Activated T-helper 1 cell treated with anti-CD3 and anti-CD28 coated beads, Interleukin-2, amount 50 U/mL, for 16 hours (primary cell): ENCODE measurements at places on chromosomes 4 and X.

DNA sequence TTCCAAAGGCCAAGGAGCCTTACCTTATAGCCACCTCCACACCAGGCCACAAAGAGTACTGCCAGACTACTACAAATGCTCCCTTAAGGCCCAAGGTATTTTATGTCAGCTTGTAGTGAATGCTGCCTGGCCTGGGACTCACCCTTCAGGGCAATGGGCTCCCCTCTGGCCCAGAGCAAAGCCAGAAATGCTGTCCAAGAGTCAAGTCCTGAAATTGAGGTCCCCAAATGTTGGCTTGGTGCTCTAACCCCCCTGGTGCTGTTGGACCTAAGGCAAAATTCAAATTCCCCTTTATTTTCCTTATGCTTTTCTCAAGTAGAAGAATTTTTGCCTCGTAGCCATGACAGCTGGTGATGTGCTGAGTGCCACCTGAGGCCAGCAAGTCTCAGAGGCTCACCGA, 1354.3 kb upstream of the DIAPH2 start:
- no peak for DNase-seq

GRCh38 chrX:136825771-136826170, 45.0 kb upstream of the ARHGEF6 start:
- DNase-seq: no peak

GRCh38 chrX:153741446-153741845, 16.8 kb downstream of the ABCD1 start:
- no peak for DNase-seq

- no peak for DNase-seq
These were observed 10.2 kb downstream of the SH3TC1 start for GRCh38 chr4:8209181-8209874.

DNA sequence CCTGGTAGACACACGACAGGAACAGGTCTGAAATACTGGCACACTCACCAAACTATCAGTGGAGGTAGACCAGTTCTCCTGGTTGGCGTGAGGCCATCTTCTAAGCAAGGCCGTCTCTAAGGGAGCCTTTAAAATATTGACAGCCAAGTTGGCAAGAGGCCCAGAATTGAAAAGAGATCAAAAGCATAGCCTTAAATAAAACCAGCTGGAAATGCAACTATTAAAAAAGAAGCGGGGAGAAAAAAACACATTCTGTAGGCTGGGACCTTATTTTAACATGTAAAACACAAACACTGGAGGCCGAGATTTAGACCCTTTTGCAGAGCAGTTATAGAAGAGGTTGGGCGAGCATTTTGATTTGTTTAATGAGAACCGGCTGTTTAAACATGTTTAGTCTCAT, 233.0 kb upstream of the CLNK start:
- no peak for DNase-seq

GRCh38 chr4:1307951-1308735, 18.5 kb downstream of the MAEA start:
- DNase-seq: no peak

DNA sequence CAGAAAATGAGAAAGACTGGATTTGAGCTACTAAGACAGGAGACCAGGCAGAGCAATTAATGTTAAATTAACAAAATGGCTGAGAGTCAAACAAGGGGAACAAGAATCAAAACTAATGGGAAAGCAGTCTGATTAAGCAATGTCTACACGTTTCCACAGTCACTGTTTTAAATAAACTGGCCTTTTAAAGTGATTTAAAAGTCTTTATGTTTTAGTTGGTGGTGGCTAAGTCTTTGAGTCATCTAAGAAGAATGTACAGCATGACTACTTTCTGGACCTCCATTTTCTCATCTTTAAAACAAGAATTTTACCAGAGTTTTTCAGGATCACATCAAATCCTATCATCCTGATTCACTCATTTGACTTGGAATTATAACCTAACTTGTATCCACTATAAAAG, 233.8 kb downstream of the ENOX2 start:
- DNase-seq: no peak
